ENCODE measurements at places on chromosomes 1 and 21.

DNA sequence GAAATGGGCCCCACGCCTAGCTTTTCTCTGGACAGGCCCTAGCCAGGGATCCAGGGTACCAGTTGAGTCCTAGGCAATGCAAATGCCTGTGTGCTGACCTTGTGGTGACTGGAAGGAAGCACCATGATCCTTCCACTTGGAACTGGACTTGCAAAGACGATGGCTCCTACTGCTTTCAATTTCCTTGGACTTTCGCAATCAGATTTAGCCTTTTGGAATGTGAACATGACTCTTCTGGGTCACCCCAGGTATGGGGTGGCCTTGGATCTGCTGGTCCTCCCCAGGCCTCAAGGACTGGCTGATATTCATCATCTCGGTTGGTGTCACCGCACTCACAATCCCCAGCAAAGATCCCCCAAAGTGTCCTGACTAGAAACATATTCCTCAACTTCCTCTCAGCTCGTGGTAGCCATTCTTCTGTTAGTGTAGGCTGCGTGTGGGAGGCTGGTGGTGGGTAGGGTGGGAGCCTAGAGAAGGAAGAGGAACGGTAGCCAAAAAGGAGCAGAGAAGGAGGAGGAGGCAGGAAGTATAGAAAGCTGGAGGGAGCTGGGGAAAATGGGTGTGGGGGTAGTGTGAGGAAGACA is 130.5 kb downstream of the PPIAL4G start:
- no peak for DNase-seq

DNA sequence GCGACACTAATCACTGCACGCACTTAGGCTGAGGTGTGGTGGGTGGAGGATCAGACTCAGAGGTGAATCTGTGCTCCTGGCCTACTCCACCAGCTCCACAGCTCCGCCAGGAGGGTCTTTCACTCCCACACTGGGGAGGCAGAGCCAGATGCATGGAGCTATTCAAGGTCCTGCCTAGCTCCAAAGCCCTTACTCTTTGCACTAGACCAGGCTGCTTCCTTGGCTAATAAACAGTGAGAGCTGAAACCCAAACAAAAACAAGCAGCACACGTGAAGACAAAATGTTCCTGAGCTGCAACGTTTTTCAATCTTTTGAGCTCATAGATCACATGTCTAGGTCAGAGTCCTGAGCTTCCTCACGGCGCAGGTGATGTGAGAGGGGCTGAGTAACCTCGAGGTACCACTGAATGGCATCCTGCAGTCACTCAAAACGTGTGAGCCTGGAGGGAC is 19.2 kb downstream of the CAPZB start:
- DNase-seq: no peak

GRCh38 chr1:36845802-36846201 is 188.5 kb downstream of the GRIK3 start:
- no peak for DNase-seq

- no peak for DNase-seq
Observed at GRCh38 chr1:56505792-56506743, 73.3 kb downstream of the PLPP3 start.

- no peak for DNase-seq
Observed at GRCh38 chr1:234735476-234735875, 125.5 kb upstream of the IRF2BP2 start.

- no peak for DNase-seq
Observed at GRCh38 chr1:203103216-203103615, 17.4 kb upstream of the MYOG start.

DNA sequence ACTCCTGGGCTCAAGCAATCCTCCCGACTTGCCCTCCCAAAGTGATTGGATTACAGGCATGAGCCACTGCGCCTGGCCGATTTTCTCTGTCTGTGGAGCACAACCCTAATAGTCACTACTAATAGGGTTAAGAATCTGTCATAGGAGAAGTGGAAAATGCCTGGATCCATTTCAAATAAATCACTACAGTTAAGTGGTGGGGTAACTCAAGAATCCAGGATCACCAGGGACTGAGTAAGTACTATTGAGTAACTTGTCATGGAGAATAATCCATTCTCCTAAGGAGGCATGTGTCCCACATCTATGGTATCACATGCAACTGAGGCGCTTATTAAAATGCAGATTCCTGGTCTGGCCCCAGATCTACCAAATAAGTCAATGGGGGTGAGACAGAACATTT is 53.2 kb downstream of the OPTC start:
- no peak for DNase-seq

DNA sequence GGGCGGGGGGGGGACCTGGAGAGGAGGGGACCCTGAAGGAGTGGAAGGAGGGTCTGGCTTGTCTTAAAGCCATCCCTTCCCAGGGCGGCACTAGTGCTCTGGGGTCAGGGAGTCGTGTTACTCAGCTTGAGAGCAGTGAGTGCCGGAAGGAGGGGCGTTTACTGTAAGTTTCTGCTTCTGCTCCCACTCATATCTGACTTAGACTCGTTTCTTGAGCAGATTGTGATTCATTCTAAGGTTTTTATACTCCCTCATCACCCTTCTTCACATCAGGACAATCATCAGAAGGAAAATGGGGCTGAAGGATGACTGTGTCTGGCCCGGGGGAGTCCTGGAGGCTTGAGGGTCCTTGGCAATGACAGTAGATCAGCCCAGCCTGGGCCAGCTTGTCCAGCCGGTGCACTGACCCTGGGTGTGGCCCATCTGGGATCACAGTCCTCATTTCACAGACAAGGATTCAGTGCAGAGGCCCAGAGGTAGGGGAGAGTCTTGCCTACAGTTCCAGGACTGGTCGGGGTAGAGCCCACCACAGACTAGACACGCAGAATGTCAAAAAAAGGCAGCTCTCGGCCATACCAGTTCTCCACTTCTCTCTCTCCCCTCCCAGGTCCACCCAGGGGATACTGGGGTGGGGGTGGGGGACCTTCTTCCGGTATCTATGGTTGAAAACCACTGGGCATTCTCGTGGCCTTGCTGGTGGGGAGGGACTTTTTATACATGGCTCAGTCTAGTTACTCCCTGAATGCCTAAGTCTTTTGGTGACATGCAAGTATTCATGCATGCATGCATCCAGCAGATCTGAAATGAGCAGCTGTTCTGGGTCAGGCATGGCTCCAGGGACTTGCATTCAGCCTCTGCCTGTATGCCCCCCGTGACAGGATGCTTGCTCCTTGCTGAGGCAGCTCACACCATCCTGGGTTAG is 5.1 kb downstream of the TNFRSF8 start:
- DNase-seq: no peak

DNA sequence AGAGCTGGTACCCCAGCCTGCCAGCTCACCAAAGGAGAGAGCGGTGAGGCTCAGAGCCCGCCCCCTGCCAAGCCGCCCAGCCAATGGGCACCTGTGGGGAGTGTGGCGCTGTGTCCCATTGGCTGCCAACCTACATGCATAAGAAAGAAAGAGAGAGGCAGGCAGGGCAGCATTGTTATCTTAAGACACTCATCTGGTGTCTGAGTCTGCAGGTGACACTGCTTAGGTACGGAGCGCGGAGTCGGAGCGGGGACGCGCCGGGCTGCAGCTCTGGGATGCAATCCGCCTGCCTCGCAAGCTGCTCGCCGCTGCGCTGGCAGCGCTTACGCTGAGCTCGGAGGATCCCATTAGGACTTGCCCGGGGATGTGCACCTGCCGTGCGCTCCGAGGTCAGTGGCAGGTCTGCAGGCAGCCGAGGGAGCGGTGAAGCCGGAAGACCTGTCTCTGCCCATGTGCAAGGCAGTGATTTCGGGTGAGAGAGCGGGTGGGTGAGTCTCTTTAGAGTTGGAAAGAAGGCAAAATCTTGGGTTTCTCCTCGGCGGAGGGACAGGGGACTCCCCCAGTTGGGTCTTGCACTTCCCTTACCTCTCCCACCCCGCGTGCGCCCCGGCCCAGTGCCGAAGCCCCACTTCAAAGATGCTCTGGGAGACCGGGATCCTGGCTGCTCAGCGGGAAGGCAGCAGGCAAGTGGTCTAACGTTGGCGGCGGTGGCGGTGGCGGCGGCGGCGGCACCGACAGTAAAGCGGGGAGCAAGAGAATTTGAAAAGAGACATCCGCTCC is at the start of gene BRINP2:
TSS of gene BRINP2 (plus strand) at position 203 of the 780 bp plus-strand sequence. CDS start 58,919 bp downstream, outside the sequence.
- no peak for DNase-seq

- no peak for DNase-seq
Observed at GRCh38 chr1:47469390-47469759, 31.5 kb downstream of the FOXD2 start.

DNA sequence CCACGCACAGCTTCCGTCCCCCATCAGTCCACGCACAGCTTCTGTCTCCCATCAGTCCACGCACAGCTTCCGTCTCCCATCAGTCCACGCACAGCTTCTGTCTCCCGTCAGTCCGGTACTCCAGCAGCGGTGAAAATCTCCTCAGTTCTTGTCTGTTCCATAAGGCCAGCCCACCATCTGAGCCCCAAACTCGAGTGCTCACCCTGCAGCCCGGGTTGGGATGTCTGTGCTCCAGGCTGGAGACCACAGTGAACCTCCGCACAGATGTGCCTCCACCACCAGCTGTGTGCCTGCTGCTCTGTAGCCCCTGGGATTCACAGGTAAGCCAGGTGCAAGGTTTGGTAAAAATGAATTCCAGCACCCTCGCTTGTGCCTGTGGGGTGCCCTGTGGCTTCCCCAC is 258.6 kb downstream of the NPHP4 start:
- DNase-seq: no peak

Data from left renal cortex interstitium (tissue), 4 donors.